ENCODE measurements at places on chromosomes 1 and 21. TPM values are rescaled to one million over a fixed set of nuclear protein-coding genes. Genes with fewer than 3 reads are reported as not detected.

DNA sequence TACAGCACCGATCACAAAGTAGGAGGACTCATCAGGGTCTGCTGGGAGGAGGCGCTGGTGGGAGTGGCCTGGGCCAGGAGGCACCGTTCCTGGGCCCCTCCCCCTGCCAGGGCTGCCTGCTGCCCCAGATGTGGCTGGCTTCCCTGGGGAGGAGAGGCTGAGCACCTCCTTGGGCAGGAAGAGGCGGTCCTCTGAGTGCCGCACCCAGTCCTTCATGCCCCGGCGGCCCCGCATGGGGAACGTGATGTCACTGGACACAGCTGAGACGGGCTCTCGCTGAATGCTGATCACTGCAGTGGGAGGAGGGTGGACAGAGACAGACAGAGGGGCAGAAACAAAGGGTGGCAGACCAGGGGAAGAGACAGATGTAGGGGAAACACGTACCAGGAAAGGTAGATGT, 24.8 kb downstream of the ADGRB2 start:
- peak; percentile 76 for DNase-seq

DNA sequence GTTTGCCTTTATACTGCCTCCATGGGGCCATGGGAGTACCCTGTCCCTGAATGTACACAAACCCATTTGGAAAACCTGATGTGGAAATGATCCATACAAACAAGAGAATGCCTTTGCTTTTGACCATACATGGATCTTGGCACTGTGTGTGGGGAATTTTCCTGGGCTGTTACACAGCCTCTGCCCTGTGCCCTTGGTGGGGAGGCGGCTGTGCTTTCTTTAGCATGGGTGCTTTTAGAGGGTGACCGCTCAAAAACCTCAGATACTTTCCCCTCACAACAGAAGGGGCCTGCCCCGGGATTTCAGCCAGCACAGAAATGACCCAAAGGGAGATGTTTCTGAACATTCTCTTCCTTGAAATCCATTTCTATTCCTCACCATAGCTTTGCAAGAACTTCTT, 194.8 kb downstream of the LMO4 start:
- DNase-seq, result no peak

GRCh38 chr1:242203262-242203661, 204.4 kb upstream of the MAP1LC3C start:
- no peak for DNase-seq

DNA sequence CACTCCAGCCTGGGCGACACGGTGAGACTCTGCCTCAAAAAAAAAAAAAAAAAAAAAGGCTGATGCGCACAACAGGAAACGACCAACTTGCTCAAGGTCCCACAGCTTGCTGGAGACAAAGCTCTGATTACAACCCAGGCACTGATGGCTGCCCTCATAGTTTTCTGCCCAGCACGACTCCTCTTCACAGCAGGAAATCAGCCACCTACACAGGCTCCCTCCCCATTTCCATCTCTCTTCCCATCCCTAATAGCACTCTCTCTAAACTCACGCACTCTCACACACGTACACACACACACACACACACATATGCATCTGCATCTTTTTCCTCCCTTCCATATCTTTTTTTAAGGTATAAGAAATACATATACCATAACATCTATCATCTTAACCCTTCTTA, 153.5 kb upstream of the SOD1 start:
- DNase-seq, result no peak

GRCh38 chr1:6123816-6124215, 56.3 kb downstream of the CHD5 start:
- no peak for DNase-seq

DNA sequence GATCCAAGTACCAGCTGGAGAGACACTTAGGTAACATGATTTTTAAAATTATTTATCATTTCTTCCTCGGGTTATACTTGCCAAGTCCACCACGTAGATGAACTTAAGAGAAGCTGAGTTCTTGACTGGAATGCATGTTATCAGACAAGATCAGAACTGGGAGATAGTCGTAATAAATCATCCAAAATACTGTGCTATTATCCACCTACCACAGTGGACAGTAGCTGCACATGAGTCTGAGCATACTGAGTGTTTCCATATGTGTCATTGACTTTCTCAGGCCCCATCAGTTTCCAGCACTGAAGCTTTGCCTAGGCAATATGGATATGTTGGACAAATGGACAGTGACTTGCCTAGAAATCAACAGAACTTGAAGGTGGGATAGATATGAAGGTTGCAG, 77.9 kb upstream of the RRP15 start:
- DNase-seq, result no peak

S100A3 gene
- not detected for total RNA-seq

GRCh38 chr1:185208626-185209180, 51.7 kb downstream of the SWT1 start:
- DNase-seq, result no peak

PHF13 gene
- total RNA-seq, result 16.9 TPM

GRCh38 chr1:175687622-175688415, 55.6 kb downstream of the TNR start:
- DNase-seq, result no peak

GRCh38 chr1:162204823-162205155, 135.3 kb downstream of the NOS1AP start:
- DNase-seq, result no peak

GRCh38 chr1:2208309-2209239, 14.0 kb upstream of the FAAP20 start:
- DNase-seq, result no peak

EXOSC10 gene
- 62.1 TPM for total RNA-seq

CRB1 gene
- total RNA-seq, result not detected

DNA sequence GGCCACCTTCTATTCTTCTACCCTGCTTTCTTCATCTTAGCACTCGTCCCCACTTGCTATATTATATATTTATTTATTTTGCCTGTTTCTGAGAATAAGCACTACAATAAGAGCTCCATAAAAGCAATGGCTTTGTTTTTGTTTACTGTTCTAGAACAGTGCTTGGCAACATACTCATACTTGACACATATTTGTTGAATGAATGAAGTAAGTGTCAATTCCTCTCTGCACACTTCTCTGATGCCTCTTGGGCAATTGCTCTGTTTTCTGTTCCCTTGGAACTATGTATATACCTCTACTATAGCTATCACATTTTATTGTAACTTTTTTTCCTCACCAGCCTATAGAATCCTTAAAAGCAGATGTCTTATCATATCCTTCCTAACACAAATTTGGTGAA, 7.5 kb upstream of the SLC19A2 start:
- no peak for DNase-seq

LINGO4 gene
- total RNA-seq, result 0.39 TPM

ELAPOR1 gene
- total RNA-seq, result 9.1 TPM

ASPM gene
- 46.4 TPM for total RNA-seq

NR1I3 gene
- not detected for total RNA-seq

- DNase-seq, result no peak
Observed at GRCh38 chr1:119662034-119662437, 14.0 kb upstream of the ZNF697 start.

FALEC gene
- not detected for total RNA-seq

DNA sequence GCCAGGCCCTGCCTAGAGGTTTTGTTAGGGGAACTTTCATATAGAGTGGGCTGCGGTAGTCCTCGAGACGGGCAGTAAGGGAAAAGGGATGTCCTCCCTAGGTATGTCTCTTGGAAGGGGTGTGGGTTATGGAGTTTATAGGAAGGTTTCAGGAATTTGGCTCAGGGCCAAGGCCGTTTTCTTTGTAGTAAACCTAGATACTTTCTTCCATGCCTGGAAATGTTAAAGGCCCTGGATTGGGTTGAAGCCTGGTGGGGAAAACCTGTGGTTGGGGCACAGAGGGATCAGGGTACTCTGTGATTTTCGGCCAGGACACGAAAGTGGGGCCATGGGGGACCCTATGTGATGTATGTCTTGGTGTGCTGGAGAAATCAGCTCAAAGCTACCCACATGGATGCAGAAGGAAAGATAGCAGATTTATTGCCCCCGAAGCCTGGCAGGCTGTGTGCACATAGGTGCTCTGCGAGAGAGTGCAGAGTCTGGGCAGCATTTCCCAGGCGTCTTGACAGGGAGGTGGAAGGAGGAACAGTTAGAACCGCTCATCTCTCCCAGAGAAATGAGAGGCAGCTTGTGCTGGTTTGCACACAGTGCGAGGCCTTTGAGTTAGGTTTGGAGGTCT, 1.7 kb downstream of the SNAP47 start:
- no peak for DNase-seq

- DNase-seq, result no peak
Observed at GRCh38 chr1:72111662-72112061, 170.7 kb downstream of the NEGR1 start.

DNA sequence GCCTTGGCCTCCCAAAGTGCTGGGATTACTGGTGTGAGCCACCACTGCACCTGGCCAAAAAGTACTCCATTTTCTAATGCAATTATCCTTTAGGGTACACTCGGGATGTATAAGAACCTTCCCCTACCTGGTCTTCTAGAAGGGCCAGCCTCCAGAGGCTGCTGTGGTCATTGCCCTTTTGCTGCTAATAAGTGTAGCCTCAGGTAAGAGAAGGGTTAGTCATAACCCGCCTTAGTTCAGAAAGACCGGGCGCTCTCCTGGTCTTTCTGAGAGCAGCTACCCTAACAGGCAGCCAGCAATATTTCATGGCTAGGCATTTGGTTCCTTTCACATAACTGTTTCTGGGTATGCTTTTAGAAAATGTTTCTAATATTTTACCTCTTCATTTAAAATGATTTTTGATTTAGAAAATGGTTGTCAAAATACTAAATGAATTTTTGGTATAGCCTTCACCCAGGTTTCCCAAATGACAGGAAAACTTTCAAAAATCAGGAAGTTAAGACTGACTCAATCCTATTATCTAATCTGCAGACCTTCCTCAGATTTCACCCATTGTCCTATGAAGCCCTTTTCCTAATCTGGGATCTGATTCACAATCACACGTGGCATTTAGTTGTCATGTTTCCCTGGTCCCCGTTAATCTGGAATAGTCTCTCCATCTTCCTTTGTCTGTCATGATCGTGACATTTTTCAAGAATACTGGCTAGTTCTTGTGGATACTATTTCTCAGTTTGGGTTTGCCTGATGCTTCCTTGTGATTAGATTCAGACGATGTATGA, 479.0 kb downstream of the SIPA1L2 start:
- no peak for DNase-seq

DNA sequence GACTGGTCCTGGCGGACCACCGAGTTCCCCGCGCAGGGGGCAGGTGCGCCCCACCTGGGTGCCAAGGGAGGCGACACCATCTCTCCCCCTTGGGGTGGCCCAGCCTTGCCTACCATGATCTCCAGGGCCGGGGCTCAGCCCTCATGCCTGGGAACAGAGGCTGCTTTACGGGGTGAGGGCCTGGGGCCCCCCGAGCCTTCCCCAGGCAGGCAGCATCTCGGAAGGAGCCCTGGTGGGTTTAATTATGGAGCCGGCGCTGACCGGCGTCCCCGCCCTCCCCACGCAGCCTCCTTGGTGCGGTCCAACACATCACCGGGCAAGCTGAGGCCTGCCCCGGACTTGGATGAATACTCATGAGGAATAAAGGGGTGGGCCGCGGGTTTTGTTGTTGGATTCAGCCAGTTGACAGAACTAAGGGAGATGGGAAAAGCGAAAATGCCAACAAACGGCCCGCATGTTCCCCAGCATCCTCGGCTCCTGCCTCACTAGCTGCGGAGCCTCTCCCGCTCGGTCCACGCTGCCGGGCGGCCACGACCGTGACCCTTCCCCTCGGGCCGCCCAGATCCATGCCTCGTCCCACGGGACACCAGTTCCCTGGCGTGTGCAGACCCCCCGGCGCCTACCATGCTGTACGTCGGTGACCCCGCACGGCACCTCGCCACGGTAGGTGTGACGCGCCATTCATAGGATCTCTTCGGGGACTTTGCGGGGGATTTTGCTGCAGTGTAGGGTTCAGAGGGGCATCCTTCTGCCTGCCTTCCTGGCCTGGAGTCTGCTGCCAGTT, 38.2 kb downstream of the TP73 start:
- no peak for DNase-seq

DNA sequence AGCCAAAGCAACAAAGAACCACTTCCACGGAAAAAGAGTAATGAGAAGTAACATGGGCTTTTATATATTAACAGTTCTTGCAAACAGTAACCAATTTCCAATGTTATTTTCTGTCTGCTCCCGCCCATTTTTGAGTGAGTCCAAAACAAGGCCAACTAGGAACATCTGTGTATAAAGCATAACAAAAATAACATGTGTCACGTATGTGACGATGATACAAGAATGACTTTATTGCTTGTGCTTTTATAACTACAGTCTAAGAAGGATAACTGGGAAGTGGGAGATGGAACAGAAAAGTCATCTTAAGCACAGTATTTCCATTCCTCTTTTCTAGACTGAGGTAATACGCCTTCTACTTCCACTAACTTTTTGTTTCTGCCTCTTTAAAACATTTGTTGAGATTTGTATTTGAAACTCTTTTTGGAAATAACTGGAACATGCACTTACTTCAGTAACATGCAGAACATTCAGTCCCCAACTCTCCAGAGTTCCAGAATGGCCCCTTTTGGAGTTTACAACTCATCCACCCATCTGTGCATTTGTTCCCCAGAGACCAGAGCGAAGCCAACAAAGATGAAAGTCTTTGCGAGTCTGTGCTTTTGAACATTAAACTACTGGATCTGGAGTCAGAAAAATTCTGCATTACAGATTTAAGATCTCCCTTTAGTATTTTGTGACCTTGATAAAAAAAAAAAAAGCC, 143.0 kb upstream of the ZRANB2 start:
- no peak for DNase-seq

RHEX gene
- not detected for total RNA-seq

DNA sequence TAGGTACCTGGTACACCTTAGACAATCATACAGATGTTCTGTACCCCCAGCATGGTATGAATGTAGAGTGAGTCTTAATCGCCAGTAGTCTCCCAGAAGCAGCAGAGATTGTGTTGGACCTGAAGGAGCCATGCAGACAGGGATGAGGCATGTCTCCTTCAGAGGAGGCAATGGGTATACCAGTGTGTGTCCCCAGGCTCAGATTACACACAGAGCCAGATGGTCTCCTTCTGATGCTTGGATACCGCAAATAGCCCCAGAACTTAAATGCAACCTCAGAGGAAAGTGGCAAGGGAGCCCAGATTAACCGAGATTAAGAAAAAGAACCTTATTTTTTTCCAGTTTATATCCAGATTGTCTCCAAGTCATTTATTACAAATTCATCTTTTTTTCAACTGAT, 96.8 kb upstream of the C21orf91 start:
- DNase-seq, result no peak

SIPA1L2 gene
- 6.2 TPM for total RNA-seq

DNA sequence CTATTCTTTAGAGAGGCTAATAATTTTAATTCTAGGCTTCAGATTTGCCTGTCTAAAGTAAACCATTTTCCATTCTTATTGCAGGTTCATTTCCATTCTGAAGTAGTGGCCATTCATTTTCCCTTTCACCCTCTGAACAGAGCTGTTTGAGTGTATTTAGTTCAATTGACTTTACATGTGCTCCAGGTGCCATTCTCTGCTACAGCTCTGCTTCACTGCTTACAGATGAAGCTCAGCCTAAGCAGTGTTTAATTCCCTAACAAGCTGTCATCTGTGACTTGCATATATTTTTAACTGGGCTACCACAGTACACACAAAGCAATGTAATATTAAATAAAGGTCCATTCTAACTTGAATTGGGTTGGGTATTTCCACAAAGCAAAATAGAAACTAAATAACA, 1031.6 kb downstream of the KCNT2 start:
- no peak for DNase-seq

GRCh38 chr1:198667186-198667585, 28.3 kb downstream of the PTPRC start:
- DNase-seq, result no peak

PROX1 gene
- 0.17 TPM for total RNA-seq

C2CD2 gene
- 3.8 TPM for total RNA-seq

S100A7 gene
- total RNA-seq, result not detected

GRCh38 chr1:178030467-178030866, 60.6 kb upstream of the SEC16B start:
- no peak for DNase-seq
